Naive thymus-derived CD8-positive, alpha-beta T cell (primary cell): ENCODE measurements at places on chromosomes 1 and 21.

- DNase-seq, result no peak
Measured at GRCh38 chr1:229323885-229324553, 18.8 kb downstream of the CCSAP start.

DNA sequence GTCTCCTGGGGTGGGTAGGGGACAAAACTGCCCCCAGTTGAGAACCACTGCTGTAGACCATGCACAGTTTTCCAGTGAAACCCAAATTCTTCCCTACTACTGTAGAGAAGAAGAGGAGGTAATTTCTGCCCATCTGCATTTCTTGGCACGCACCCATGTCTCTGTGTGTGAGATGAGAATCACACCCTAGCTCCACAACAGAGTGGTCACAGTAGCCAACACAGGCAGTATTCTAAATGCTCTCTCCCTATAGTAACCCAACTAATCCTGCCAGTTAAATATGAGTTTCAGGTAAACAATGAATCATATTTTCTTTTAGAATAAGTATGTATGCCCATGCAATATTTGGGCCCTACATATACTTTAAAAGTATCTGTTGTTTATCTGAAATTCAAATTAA lies 1.2 kb upstream of the CAPN2 start:
- DNase-seq, result no peak

DNA sequence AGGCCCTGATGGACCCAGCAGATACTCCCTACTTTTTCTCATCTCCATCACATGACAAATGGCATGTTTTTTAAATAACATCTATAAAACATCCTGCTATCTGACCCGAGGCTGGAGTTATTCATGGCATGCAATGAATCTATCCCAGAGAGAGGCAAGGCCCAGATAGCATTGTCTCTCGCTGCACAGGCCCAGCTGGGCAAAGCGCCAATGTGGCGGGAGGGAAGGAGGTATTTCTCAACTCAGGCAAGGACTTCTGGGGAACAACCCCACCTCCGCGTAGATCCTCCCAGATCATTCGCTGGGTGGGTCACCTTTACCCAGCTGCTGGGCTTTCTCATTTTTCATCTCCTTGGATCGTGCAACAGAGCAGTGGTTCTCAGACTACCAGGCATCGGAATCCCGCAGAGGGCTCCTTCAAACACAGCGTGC lies 59.8 kb downstream of the ERG start:
- DNase-seq, result no peak

GRCh38 chr1:224678168-224678567 lies 62.1 kb downstream of the CNIH3 start:
- DNase-seq, result no peak

DNA sequence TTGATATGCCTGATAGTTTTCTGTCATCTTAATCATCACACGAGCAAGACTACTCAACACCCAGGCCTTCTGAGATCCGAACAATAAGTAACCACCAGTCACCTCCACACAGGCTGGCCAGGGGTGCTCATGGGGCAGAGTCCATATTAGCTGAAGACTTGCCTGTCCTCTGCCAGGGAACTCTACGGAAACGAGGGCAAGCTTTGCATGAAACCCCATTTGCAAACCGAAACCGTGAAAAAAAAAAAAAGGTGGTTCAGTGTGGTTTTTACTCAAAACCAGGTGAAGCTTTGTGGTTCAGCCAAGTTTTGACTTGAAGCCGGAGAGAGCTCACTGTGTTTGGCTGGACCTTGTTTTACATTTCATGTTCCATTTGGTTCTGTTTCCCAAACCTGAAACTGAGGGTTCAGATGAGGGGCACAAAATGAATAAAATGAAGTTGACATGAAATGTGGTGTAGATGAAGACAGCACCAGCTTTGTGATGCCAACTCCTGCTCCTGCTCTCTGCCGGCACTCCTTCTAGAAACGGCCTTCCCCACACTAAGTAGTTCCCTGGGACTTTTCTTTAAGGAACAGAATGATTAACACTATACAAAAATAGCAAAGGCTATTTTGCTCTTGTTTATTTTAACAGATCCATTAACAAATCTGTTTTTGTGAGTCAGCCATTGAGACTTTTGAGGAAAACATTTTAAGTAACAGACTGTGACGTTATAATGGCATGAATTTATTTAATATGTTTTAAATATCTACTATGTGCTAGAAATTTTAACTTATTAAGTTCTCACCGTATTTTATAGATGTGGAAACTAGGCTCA lies 74.7 kb downstream of the RUNX1 start:
- DNase-seq, result peak; percentile 16

DNA sequence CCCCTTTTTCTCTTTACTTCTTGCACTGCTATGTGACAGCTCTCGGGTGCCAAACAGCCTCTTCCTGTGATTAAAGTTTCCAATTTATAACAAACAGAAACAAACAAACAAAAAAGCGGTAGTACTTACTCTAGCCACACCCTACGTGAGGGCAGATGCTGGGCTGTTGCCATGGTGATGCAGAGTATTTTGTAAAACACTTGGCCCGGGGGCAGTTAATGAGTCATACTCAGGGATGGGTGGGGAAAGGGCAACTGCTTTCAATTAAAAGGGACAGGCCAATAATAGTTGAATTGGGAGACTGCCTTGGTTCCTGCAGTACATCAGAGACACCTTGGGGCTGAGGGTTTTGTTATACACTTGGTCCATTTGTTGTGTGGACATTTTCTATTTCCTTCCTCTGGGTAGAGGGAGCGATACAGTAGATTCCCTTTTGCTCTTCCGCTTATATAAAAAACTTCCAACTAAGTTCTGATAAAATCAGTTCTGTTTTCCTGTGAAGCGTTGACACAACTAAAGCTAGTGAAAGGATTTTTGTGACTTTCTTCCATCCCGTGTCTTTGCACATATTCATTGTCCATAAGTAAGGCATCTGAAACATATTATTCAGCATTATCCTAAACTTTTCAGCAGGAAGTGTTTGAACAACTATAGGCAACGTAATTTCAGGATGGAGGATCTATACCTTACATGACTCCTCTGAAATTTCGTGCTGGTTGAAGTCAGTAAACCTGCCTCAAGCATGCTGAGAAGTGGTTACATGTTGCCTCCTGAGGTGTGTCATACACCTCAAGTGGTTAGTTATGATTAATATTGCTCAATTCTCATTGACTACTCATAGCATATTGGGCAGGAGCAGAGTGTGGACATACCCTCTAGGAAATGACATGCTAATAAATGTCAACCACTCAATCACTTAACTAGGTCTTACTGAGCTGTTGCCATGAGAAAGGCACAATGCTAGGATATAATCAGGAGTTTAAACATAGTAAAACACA lies 36.7 kb upstream of the THEM4 start:
- DNase-seq, result peak; percentile 40

DNA sequence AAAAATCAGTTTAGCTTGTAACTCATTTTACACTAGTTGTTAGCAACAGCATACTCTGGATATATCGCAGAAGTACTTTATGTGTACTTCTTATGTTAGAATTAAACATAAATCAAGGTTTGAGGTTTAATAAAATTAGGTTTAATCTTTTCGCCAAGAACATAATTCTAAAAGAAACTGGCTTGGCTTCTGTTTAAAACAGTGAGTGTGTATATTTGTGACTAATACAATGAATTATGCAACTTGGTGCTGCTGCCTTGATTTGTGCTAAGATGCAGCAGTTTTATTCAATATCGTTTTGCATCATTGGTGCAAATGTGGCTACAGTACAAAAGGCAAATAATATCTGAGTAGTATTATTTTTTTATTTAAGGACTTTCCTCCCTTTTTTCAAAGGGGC lies 44.8 kb downstream of the USP25 start:
- no peak for DNase-seq

DNA sequence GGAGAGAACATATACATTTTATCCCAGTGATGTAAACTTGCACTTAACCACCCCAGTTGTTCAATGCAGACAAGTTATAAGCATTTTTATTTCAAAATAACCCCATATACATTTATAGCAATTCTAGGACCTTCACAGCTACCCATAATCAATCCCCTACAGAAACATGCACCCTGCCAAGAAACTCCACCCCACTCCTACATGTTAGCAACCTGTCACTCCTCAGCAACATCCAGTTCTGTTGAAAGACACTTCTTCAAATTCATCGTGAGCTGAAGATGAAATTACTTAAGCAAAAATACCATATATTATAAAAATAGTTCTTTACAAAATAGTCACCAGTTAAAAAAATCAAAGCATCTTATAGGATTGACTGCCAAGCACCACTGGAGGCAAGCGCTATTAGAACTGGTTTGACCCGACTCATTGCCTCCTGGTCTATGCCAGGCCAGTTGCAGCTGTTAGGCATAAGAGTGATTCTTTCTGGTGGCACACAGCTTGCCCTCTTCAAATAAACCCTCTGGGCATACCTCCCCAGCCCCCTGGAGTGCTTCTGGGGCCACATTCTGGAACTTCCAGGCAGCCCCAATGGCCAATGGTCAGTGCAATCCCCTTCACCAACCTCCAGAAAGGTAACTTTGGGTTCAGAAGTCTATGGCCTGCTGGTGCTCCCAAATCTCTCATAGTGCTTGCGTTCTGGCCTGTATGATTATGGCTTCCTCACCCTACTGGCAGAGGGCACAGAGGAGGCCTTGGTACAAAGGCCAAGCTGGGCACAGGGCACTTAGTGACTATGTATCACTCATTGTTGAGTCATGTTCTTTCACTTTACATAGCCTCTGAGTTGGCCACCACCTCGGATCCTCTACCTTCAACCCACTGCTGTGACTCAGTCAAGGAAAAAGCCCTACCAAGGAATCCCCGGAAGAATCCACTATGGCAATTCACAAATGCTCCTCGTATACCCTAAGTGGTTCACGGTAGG lies 72.2 kb upstream of the RALGPS2 start:
- DNase-seq, result no peak

- no peak for DNase-seq
Measured at GRCh38 chr1:76764638-76765454, 102.4 kb upstream of the ST6GALNAC5 start.

DNA sequence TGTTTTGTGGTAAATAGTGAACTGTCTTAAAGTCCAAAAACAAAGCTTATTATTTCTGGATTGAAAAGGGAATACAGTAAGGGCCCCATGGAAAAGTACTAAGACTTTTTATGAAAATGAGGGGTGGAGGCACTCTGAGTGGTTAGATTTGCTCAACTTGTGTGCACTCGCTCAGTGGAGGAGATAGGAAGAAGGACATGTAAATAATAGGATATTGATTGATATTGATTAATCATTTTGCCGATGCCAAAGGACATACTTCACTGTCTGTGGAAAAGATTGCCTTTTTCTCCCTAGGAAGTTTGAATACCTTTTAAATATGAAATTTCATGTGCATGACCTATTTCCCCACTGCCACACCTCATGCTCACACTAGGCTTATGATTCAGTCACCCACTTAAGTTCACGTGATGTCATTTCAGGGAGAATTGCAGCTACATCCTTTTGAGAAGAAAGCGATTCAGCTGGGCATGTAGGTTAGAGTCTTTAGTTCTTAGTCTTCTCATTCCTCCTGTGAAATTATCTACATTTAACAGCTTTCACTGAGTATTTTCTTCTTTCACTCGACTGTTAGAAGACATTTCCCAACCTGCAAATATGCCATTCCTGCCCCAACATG lies 5.0 kb downstream of the MTR start:
- DNase-seq, result no peak

DNA sequence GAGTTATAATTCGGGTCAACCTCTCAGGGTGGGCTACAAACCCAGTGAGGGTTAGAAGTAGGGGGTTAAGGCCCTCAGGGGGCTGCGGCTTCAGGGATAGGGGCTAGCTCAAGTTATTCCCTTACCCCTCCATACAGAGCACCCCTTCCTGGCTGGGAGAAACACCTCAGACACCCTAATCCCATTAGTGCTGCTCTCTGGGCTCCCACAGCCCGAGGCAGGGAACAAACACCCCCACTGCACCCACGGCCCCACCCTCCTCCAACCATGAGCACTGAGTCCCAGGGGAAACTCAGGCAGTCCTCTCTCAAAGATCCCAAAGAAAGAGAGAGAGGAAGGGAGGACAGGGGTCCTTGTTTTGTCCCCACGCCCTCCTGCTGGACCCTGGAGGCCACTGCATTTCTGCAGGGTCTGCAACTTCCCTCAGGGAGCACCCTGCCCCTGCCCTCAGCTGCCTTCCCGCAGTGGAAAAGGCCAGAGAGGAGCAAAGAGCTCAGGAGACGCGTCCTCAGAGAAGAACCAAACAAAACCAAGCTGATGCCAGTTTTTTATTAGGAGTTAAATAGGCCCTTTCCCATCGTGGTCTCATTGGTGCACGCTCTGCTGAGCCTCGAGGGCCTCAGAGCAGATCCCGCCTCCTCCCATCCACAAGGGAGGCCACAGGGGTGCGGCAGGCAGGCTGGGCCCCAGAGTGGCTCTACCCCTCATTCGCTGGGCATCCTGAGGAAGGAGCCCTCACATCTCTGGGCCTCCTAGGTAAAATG lies 1.4 kb upstream of the S100A4 start:
- no peak for DNase-seq

DNA sequence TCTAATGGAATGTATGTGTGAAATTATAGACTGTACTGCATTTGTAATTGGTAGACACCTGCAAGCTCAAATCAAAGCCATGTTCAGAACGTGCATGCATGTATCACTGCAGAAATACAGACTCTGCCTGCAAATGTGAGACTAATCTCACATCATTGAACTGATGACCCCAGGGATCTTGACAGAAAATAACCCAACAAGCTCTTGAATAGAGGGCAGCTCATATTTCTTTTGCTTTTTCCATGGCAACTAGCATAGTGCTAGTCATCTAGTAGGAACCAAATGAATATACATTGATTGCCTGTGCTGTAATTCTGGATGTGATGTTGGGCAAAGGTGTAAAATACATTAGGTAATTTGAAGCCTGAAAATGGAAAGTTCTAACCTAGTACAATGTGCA lies 62.4 kb downstream of the PTPRC start:
- DNase-seq, result no peak

DNA sequence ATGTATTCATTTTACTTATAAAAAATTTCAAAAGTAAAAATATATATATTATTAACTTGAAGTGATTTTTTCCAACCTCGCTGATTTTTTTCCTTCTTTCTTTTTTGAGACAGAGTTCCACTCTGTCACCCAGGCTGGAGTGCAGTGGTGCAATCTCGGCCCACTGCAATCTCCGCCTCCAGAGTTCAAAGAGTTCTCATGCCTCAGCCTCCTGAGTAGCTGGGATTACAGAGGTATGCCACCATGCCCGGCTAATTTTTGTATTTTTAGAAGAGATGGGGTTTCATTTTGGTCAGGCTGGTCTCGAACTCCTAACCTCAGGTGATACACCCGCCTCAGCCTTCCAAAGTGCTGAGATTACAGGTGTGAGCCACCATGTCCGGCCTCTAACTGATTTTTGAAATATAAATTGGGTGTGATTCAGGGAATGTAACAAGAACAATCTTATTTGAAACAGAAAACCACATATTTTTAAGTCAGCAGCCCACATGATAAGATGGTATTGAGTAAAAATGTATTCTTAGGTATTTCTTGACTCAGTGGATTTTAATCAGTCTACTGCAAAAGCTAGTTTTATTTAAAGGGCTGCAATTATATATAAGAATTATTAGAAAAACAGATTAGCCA lies 30.0 kb downstream of the ZBTB8B start:
- no peak for DNase-seq
